ENCODE measurements at places on chromosomes 7 and 10.

GRCh38 chr7:42183547-42183946 is 53.5 kb downstream of the GLI3 start:
- DNase-seq = no peak

GRCh38 chr7:90886416-90886815 is 290.3 kb downstream of the CDK14 start:
- DNase-seq = no peak

GRCh38 chr10:63919575-63920279 is 398.5 kb downstream of the REEP3 start:
- DNase-seq = no peak

DNA sequence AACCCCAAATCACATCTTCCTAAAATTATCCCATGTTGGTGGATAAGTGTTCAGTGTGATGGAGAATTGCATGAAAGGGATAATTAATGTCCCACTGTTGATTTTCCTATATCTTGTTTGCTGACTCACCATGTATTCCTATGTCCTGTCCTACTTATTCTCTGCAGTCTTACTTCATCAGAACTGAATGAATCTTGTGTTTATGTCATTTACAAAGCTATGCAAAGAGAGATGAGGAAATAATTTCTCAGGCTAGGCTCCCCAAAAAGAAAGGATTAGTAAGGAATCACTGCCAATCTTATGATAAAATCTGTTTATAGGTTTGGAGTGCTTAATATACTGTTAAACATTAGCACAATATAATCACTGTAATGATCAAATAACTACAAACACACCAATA is 360.8 kb downstream of the CRPPA start:
- no peak for DNase-seq

GRCh38 chr10:74705358-74705980 is 120.9 kb upstream of the KAT6B start:
- no peak for DNase-seq

- peak; percentile 84 for DNase-seq
Observed at GRCh38 chr7:155935726-155936125, 123.5 kb upstream of the SHH start.

GRCh38 chr10:72248468-72249151 is 25.1 kb upstream of the DDIT4 start:
- DNase-seq = no peak

GRCh38 chr10:104350127-104350635 is 3.5 kb upstream of the CFAP58 start:
- no peak for DNase-seq

DNA sequence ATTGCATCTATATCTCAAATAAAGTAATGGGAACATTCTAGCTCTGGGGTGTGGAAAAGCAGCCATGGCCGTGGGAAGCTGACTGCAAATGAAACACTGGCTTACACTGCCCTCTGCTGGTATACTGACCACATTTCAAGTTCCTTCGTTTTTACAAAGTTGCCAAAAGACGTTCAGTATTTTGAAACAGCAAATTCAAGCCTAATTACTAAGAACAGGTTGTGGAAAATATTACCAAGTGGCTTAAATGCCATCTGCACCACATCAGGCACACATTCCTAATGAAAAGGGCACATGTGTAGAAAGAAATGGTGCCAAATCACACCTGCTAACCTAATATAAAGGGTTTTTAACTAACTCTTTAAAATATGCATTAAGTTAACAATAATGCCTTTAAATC is 83.9 kb downstream of the JAZF1 start:
- no peak for DNase-seq

DNA sequence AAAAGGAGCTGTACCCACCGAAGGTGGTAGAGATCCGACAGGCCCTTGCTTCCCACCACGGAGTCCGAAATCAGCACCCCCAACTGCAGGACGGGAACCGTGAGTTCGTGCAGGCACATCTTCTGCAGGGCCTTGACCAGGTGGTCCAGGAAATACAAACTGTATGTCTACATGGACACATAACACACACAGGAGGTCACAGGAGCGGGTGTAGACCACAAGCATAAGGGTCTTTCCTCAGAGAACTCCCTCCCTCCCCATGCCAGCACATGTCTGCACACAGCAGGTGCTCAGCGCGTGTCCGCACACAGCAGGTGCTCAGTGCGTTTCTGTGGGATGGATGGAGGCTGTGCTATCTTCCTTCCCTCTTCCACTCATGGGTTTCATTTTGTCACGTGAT is 69.7 kb downstream of the CFAP46 start:
- DNase-seq = peak; percentile 72

DNA sequence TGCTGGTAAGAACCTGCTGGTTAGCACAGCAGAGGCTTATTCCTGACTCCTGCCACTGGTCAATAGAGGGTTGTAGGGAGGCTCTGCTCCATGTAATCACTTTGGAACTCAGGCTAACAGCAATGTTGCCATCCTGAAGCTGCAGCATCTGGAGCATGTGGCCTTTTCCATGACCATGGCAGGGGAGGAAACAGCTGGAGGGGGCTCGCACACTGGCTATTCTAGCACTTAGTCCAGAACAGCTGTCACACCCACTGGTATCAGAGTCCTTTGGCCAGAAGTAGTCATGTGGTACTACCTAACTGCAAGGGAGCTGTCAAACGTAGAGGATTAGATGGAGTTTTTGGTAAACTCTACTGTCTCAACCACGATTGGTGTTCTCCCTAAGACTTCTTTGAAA is 450.0 kb downstream of the RPS24 start:
- DNase-seq = no peak

GRCh38 chr10:100806356-100806645 is 60.9 kb downstream of the PAX2 start:
- DNase-seq = peak; percentile 75

- no peak for DNase-seq
Observed at GRCh38 chr10:43649185-43649523, 473 bp upstream of the ZNF32 start.

- DNase-seq = no peak
Observed at GRCh38 chr7:117970801-117971200, 97.6 kb upstream of the CTTNBP2 start.

DNA sequence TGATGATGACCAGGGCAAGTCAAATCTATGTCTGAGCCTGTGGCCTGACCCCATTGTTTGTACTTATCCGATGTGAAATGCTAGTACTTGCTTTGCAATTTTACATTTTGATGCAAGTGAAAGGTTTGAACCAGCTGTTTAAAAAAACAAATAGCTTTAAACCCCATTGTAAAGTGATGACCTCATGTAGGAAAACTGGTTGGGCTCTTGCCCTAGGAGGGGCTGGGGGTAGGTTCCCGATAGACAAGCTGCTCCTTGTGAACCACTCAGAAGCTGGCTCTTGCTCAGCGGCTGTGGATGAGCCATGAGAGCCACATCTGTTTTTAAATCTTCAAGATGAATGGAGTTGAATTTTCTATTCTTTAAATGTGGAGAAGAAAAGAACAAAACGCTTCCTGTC is 185.3 kb downstream of the WDR11 start:
- DNase-seq = no peak

DNA sequence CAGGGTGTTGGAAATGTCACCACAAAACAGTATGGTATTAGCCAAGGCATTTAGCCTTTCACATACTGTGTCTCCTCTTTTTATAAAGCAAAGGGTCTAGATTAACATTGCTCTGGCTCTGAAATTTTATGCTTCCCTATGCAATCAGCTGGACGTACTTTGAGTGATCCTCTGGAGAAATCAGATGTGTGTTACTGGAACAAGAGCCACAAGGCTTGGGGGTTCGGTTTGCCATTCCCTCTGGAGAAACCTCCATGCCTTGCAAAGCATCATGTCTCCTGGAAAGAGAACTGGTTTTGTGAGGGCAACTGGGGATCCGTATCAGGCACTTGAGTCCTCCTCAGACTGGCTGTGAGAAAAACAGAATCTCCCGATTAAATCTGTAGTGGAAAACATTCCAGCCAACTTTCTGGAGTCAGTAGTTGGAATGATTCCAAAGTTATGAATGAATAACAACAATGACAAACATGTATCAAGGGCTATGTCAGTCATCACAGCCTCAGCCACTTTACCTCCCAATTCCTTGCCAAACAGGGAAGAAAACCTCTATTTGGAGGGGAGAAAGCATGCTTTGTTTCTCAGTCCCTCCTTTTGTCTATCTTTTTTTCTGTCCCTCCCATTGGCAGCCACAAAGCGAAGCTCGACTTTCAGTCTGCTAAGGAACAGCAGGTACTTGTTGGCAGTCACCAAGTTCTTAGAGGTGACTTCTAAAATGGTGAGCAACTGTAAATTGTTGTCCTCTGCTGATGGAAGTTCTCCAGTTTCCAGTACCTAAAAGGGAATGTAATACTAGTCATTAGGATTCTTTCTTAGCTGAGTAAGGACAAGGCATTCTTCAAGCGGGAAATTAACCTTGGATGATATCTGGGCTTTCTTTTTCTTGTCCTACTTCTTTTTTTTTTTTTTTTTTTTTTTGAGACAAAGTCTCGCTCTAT is 864.8 kb upstream of the AUTS2 start:
- DNase-seq = no peak

DNA sequence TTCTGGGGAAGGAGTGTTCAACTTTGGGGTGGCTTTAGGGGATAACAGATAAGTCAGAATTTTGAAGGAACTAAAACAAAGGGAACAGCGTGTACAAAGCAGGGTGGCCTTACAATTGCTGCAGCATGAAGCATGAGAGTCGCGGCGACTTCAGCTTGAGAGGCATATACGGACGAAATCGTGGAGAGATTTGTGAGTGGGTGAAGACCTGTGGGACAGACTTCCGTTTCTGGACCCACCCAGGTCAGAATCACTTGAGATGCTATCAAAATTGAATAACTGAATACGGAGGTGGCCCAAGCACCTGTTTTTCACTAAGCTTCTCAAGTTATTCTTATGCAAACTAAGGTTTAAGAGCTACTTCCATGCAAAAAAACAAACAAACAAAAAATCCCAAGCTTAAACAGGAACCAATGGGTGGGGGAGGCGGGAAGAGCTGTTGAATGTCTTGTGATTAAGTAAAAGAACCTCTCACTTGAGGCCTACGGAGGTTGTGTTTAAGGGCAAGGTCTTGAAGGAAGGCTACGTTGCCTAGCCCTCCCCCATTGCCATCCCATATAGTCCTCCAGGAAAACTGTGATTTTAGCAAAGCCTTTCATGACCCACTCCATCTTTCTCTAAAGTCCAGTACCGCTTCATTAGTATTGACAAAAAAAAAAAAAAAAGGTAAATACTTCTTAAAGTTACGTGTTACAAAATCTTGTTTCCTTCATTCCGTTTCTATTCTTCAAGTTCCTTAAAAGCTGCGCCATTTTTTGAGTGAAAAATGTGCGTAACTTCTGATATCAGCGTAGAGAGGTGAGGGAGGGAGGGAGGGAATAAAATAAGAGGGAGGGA is 1.3 kb upstream of the TRIM24 start:
- no peak for DNase-seq

- no peak for DNase-seq
Observed at GRCh38 chr7:6256677-6257535, 15.5 kb downstream of the CYTH3 start.

GRCh38 chr10:11242443-11243387 is 225.0 kb downstream of the CELF2 start:
- no peak for DNase-seq

DNA sequence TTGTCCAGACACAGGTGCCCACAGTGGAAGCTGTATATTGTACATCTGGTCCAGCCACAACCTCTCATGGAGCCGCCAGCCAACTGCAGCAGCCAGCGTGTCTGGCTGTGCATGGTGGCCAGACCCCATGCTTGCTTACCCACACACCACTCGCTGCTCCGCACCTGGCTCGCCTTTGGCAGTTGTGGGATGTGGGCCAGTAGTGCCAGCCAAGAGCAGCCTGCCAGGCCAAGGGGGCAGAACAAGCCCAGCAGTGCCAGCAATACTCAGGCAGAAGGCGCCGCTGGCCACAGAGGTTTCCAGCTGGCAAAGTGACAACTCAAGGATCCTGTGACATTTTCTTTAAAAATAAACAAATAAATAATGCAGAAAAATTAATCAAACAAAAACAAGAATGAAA is 11.7 kb upstream of the TMEM243 start:
- no peak for DNase-seq

DNA sequence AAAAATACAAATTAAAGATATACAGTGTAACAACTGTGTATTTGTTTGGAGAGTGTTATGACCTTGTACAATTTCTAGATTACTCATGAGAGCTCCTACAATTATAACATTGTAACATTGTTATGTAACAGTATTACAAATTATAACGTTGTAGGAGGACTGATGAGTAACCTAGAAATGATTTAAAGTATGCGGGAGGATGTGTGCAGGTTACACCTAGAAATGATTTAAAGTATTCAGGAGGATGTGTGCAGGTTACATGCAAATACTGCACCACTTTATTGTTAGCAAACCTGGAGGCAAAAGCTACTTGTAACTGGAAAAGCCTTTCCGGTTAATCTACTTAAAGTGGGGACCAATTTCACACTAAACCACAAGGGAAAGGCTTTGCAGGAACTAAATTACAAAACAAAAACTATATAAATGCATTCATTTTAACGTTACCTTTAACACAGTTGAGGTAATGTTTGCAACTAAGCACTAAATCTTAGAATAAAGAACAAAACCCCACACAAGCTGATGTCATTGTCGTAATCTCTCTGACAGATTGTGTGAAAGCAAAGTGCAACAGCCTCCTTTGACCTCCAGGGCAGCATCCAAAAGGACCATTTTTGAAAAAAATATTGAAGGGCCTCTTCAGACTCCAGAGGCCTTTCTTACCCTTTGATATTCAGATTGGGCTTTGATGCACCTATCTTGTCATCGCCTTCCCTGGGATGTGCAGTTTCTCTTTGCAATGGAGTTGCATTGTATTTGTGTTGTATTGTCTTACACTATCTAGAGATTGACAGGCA is 522.1 kb upstream of the FOXK1 start:
- DNase-seq = no peak

DNA sequence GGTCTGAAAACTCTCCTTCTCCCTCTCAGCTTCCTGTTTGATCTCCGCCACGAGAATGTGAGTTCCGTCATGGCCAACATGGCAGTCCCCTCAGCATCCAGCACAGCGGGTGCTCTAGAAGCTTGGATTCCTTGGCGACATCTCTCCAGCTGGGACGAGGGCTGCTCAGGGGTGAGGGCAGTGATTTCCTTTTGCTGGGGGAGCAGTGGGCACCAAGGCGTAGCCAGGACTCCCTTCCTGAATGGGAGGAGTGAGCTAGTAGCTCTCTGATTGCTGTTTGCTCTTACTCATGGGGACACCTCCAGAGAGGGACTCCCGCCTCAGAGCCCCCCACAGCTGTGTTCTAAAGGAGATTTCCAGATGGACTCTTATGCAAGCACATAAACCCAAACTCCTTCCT is 28.8 kb upstream of the CTBP2 start:
- DNase-seq = peak; percentile 62

All from mesenteric fat pad (tissue), 1 donor.